ENCODE measurements at places on chromosomes 12 and 14.

DNA sequence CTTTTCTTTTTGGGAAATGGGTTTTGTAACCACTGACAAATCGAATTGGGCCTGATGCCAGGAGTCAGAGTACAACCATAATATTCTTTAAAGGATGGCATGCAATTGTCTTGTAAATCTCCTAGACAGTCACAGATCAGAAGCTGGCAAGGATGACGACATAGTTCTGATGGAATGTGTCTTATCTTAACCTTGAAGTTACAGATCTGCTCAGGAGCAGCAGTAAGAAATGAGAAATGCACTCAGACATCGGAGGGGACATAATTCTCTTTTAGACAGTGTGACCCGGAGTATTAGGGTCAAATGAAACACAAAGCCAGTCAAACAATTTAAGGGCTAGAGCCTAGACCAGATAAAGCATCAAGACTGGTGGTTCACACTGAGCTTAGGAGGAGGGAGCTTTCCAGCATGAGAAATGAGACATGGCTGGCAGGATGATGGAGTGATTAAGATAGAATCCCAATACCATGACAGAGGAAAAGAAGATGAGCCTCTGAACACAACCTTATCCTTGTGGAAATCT, 17.5 kb downstream of the CBX5 start:
- no peak for DNase-seq

GRCh38 chr14:60356906-60357550, 108.0 kb downstream of the PPM1A start:
- no peak for DNase-seq

- no peak for DNase-seq
These were observed 353.1 kb downstream of the TMEM121 start for GRCh38 chr14:105879503-105879866.

GRCh38 chr14:68663385-68664076, 129.3 kb downstream of the ZFP36L1 start:
- peak; percentile 18 for DNase-seq

DNA sequence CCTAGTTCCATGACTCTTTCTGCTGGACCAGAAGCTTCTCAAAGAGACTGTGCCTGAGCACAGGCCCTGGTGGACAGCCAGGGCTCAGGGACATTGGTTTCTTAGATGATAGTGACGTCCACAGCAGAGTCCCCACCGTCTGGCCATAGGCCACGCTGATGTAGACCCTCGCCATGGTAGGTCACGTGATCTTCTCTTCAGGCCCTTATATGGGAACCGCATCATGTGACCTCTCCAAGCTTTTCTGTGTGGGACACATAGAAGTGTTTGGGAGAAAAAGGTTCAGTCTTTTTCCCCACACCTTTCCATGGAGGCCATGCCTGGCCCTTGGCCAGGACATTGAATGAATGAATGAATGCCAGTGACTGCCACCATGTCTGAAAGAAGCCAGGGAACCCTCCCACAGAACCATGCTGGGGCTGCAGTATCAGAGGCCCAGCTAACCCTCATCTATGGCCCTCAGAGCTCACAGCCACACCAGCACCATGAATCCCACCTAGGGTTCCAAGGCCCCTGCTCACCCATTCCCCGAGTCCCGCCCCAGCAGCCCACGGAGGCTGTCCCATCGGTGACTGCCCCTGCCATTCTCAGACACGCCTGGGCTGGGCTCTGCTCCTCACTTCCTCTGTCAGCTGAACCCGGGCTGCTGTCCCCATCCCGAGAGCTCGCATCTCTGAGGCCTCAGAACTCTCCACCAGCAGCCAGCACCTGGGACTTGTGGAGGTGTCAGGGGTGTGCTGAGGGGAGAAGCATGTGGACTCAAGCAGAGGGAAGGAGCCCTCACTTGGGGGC, 292.1 kb downstream of the ADGRD1 start:
- no peak for DNase-seq

DNA sequence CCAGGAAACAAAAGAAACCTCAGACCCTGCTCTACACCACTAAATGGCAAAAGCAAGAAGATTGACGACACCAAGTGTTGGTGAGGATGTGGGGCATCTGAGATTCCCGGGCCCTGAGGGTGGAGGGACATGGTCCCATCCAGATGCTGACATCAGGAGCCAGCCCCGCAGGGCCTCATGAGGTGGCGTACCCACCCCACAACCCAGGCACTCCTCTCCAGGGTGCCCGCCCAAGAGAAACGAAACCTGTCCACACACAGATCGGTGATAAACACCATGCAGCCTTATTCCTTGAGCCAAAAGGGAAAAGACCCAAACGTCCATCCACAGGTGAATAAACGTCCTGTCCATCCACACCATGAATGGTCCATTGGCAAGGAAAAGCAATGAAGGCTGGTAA, 54.8 kb upstream of the C14orf180 start:
- no peak for DNase-seq

- no peak for DNase-seq
These were observed 410.6 kb downstream of the DPF3 start for GRCh38 chr14:72483311-72483710.

GRCh38 chr12:2449586-2449985, 345.2 kb upstream of the FKBP4 start:
- DNase-seq: no peak

- no peak for DNase-seq
These were observed 52.6 kb upstream of the RIC8B start for GRCh38 chr12:106721915-106722314.

DNA sequence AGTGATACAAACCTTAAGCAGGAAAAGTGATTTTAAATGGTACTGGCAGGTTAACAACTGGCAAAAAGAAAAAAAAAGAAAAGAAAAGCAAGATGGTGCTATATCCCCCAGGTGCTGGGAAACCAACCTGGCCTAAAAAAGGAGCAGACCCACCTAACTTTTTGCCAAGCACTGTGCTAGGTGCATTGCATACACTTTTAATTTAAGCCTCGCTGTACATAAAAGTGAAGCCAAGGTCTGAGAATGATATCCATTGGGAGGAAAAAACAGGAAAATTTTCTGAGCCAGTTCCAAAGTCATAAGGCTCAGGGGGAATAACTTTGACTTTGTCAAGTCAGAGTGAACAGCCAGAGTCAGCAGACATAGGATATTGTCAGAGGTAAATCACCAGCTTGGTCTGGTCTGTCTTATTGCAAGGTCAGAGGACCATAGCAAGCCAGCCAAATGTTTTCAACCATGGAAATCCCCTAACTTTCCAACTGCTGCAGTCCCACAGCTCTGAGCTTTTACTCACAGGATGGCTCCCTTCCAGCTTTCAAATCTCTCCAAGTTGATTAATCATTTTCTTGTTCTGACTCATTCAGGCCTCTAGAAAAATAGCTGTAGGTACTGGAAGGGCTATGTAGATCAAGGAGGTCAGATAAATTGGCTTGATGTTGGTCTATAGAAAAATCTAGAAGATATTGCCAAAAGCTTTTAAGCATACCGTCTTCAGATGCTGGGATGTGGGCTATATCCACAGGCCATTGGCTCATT, 412.9 kb downstream of the RAD51B start:
- DNase-seq: peak; percentile 3

- DNase-seq: peak; percentile 23
These were observed 106.7 kb upstream of the SFSWAP start for GRCh38 chr12:131603939-131604795.

- DNase-seq: no peak
These were observed 18.5 kb upstream of the EML1 start for GRCh38 chr14:99774556-99775307.

- DNase-seq: no peak
These were observed 57.1 kb downstream of the VWF start for GRCh38 chr12:6067152-6067916.

GRCh38 chr12:79515530-79515935, 175.2 kb downstream of the PAWR start:
- no peak for DNase-seq

DNA sequence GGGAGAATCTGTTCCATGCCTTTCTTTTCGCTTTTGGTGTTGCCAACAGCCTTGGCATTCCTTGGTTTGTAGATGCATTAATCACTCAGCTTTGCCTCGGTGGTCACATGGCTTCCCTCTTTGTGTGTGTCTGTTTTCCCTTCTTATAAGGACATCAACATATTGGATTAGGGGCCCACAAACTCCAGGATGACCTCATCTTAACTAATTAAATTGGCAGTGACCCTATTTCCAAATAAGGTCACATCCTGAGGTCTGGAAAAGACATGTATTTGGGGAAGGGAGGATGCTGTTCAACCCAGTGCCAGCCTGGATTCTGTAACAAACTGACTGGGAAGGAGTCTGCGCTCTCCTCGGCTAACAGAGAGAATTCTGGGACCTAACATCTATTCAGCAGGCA, 365.7 kb upstream of the FKBP4 start:
- DNase-seq: no peak

GRCh38 chr12:95829395-95829794, 29.4 kb upstream of the SNRPF start:
- DNase-seq: no peak

GRCh38 chr12:87679251-87679650, 349.9 kb downstream of the C12orf50 start:
- no peak for DNase-seq

DNA sequence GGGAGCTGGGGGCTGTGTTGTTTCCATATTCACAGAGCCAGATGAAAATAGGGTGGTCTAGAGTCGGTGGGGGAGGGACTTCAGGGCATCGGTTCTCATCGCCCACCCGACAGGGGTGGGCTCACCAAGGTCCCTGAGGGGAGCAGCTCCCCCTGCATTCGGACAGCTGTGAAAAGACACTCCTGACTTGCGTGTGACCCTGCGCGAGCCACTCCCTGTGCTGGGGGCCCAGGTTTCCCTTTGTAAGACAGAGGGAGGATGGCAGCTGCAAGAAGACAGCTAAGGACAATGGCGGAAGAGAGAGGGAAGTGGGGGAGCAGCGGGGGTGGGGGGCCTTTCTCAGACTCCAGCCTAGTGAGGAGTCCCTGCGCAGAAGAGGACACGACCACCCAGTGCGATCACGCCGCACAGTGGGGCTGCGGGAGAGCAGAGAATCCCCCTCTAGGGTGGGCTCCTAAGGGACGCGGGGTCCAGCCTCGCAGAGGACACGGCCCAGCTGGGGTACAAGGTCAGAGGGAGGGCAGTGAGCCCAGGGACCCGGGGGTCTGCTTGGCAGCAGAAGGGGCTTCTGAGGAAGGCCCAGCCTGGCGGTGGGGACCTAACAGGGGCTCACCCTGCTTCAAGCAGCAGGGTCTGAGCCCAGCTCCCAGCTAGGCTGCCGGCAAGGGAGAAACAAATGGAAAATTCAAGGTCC, 326.9 kb upstream of the DIO3 start:
- no peak for DNase-seq

- no peak for DNase-seq
These were observed 28.6 kb upstream of the TBC1D15 start for GRCh38 chr12:71810921-71811320.
